DMS153 (cell line): ENCODE measurements at places on chromosomes 5 and 9.

DNA sequence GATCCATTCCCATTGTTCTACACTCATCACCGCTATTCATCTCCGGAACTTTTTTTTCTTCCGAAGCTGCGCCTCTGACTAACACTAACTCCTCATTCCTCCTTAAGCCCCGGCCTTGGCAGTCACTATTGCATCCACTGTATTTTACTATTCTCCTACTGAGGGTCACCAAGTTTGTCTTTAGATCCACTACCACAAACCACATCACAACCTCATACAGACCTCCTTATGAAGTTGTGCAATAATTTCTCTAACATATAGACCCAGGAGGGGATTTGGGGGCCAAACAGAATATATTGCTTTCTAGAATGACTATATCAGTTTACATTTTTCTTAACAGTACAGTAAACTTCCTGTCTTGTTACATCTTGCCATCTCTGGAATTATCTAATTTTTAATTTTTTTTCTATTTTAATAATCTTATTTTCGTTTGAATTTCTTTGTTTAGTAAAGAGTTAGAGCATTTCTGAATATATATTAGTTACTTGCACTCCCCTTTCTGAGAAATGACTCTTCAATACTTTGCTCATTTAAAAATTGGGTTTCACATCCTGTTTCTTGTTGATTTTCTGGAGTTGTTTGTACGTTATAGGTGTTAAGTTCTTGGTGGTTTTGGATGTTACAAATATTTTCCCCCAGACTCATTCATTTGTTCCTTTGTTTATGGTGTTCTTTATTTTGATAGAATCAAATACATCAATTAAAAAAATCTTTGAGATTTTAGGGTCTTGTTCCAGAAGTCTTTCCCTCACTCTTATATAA, 37.1 kb downstream of the DMRT2 start:
- no peak for DNase-seq

- no peak for DNase-seq
Measured at GRCh38 chr9:7328453-7328852, 471.1 kb downstream of the DMAC1 start.

DNA sequence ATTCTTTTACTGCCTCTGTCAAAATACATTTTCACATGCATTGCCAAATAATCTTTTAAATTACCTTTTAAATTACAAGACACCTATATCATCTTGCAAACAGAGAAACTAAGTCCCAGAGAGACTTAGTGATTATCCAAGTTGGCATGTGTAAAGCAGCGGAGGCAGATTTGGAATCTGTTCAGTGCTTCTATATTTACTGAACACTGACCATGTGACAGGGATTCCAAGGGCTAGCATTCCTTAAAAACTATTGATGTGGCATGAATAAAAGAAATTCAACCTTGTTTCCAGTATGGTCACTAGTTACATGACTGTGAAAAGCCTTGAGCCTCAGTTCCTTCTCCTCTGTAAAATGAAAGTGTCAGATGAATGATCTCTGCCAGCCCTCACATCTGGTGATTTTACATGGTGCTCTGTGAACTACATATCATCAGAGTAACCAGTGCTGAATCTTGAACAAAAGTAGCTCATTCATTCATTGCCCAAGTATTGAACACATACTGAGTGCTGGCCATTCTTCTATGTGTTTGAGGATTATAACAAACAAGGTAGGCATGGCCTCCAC, 71.9 kb upstream of the PPP1R2B start:
- DNase-seq, result no peak

DNA sequence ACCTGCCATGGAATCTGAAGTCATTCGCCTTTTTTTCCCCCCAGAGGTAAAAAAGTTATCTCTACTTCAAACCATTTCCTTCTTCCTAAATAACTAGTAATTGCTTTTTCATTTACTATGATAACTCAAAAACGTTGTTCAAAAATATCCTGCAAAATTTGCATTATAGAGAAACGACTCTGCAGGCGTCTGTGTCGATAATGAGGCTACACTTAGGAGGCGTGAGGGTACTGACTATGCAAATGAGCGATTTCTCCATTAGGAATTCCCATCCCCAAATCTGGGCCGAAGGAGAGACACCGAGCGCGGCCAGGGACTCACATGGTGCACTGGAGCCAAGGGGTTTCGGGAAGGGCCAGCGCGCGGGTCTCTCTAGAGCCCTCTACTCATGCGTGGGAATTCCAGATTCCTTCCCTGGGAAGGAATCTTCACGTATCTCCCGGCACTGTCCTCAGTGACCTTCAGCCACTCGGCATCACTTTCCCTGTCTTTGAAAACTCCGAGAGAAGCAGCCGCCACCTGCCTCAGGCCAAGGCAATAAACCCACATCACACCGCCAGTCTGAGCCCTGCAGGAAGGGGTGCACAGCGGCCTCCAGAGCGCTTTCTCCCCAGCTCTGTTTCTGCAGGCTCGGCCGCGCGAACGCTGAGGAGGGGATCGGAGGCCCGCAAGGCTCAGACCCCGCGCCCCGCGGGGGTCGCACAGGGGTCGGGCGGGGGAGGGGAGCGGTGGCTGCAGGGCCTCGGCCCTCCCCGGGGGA, 718 bp upstream of the DENND4C start:
- DNase-seq, result peak; percentile 35

- no peak for DNase-seq
Measured at GRCh38 chr5:36948041-36948440, 71.5 kb downstream of the NIPBL start.

DNA sequence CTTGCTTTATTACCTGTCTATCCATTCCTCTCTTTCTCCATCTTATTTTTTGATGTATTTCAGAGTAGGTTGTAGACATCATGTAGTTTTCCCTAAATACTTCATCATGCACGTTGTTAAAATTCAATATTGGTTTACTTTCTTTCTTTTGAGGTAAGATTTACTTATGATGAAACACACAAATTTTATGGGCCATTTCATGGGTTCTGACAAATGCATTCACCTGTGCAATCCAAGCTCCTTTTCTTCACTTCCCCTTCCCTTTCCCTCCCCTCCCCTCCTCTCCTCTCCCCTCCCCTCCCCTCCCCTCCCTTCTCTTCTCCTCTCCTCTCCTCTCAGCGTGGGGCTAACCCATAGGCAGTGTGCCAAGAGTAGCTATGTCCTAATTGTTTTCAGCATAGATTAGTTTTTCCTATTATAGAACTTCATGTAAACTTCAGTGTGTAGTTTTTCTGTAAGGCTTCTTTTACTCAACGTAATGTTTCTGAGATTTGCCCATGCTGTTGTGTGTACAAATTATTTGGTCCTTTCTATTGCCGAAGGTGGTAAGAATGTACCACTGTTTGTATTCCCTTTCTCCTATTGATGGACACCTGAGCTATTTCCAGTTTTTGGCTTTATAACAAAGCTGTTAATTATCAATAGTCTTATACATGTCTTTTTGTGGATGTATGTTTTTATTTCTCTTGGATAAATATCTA, 92.9 kb upstream of the CLINT1 start:
- no peak for DNase-seq

DNA sequence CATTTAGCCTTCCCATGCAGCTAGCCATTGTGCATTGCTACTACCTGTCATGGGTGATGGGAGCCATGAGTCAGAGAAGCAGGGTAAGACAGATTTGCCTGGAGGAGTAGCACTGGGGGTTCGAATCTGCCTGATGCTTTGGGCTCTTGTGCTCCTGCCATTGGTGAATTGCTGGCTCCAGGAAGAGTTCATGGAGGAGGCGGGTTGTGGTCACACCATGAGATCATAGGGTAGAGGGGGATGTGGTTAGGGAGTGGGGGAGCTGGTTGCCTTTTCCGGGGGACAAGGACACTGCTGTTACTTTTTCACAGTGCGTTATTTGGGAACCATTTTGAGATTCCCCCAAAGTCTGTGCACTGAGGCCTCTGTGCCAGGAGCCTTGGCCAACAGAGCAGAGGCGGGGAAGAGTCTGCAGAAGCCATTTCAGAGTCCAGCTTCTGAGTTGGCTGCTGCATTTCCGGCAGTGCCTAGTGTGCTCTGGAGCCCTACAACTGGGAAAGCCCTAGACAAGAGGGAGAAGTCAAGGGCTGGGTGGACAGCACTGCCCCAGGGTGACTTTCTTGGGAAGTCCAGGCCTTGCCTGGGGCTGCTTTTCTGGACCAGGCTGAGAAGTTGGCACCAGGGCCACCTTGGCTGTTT, 6.2 kb downstream of the ANGPTL2 start:
- DNase-seq, result no peak

GRCh38 chr9:91029650-91030361, 228.2 kb downstream of the SYK start:
- no peak for DNase-seq

DNA sequence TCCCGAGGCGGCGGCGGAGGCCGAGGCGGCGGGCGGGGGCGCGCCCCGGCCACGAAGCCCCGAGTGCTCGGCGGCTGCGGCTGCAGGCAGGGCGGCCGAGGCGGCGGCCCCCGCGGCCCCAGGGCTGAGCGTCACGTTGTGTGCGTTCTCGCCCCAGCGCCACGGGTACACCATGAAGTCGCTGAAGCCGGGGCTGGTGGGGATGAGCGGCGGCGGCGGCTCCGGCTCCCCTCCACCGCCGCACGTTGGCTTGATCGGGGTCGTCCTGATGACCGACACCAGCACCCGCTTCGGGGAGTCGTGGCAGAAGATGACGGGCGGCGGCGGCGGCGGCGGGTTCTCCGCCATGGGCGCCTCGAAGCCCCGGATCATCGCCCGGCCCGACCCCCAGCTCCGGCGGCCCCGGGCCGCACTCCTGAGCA, 498 bp downstream of the ZNF367 start:
- DNase-seq, result no peak

GRCh38 chr5:110917161-110917875, 154.2 kb upstream of the TSLP start:
- DNase-seq, result no peak

DNA sequence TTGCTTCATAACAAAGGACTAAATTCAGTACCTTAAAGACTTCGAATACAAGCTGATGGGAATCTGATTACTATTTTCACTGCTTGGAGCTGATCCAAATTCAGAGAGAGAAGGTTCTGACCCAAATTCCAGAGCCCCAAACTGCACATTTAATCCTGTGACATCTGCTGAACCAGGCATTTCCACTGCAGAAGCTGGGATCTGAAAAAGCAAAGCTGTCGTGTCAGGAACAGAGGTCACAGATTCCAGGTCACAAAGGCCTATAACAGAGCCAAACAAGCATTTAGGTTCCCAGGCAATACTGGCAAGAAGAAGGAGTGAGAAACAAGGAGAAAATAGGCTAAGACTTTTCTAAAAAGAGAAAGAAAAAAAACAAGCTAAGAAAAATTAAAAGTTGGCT, 105.3 kb downstream of the UBAP2 start:
- no peak for DNase-seq
